ENCODE measurements at places on chromosomes 4 and X.
A peak's percentile ranks its signal among the peaks of the same experiment; 100 is the strongest.

DNA sequence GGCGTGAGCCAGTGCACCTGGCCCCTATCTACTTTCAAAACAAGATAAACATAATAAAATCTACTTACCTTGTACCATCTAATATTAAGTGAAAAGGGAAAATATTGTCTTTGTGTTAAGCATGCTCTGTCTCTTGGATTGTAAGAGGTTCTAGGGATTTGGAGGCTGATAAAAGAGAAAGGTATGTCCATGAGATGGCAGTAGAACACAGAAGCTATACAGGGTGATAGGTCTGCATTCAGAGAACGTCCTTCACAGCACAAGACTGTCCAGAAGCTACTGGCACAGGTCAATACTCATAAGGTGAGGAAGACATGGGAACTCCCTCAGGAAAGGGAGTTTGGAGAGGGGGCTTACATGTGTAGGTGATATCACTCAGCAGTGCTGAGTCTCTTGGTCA lies 135.5 kb downstream of the TMEM47 start:
- H3K4me1 ChIP-seq: no peaks in the 10 kb centered on the region
- DNase-seq: no peak
- no peaks in the 10 kb centered on the region for H3K27me3 ChIP-seq
- no peaks in the 10 kb centered on the region for H3K36me3 ChIP-seq
- no peak overlapping the region for H3K27ac ChIP-seq
- no peak overlapping the region for H3K4me3 ChIP-seq

DNA sequence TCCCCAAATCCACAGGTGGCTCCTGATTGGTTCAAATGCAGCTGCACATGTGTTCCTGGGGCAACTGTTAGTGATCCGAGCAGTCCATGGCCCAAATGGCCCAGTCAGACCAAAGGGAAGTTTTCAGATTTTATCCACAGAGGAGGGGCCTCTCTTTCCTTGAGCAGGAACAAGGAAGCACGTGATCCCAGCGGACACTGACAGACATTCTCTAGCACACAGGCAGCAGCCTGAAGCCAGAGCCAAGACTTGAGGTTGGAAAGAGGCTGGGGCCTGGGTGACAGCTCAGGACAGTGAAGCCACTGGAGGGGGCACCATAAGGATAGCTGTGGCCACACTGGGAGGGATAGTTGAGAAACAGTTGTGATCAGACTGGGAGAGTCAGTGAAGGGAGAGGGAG lies 3.5 kb upstream of the ZFP92 start:
- no peak for DNase-seq
- H3K27ac ChIP-seq: no peak overlapping the region
- no peaks in the 10 kb centered on the region for H3K27me3 ChIP-seq
- no peak overlapping the region for H3K4me3 ChIP-seq
- no peaks in the 10 kb centered on the region for H3K36me3 ChIP-seq
- H3K4me1 ChIP-seq: no peaks in the 10 kb centered on the region

GRCh38 chrX:1679238-1679637 lies 64.4 kb downstream of the ASMT start:
- no peaks in the 10 kb centered on the region for H3K27me3 ChIP-seq
- H3K36me3 ChIP-seq: no peaks in the 10 kb centered on the region
- H3K4me3 ChIP-seq: no peak overlapping the region
- DNase-seq: no peak
- no peaks in the 10 kb centered on the region for H3K4me1 ChIP-seq

- no peak overlapping the region for H3K4me3 ChIP-seq
- no peaks in the 10 kb centered on the region for H3K27me3 ChIP-seq
- H3K27ac ChIP-seq: no peak overlapping the region
- DNase-seq: no peak
- H3K36me3 ChIP-seq: no peaks in the 10 kb centered on the region
- no peaks in the 10 kb centered on the region for H3K4me1 ChIP-seq
These were observed 1402.4 kb downstream of the FAM133A start for GRCh38 chrX:95076449-95076848.

- no peaks in the 10 kb centered on the region for H3K4me1 ChIP-seq
- no peaks in the 10 kb centered on the region for H3K36me3 ChIP-seq
- H3K27me3 ChIP-seq: no peaks in the 10 kb centered on the region
- H3K27ac ChIP-seq: no peak overlapping the region
- no peak overlapping the region for H3K4me3 ChIP-seq
These were observed 86.8 kb downstream of the ABLIM2 start for GRCh38 chr4:8071766-8072165.

DNA sequence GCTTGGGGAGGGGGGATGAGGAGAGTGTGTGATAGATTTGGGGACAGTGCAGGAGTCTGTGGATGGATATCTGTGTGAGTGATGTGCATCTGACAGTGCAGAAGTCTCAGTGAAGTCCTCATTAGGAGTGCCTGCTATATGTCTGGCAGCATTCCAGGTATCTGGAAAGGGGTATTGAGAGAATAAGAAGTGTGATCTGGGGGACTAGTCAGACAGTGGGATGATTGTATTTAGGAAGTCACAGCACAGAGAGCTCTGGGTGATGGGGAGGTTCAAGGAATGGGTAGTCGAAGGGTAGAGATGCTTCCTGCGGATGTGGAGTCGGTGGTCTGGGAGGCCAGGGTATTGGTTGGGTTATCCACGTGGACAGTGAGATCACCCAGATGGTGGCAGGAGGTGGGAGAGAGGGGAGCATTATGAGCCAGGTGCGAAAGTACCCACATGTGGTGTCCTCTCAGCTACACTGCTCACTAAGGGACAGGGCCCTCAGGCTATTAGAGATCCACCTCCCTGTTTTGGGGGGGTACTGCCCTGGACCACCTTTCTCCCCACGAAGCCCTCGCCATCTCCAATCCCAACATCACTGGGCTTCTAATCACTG lies 9.8 kb downstream of the MAGED2 start:
- H3K4me1 ChIP-seq: no peaks in the 10 kb centered on the region

- H3K27me3 ChIP-seq: no peaks in the 10 kb centered on the region
- no peak for DNase-seq
- H3K4me1 ChIP-seq: no peaks in the 10 kb centered on the region
- no peak overlapping the region for H3K27ac ChIP-seq
These were observed 22.5 kb downstream of the C4orf46 start for GRCh38 chr4:158649111-158649680.

DNA sequence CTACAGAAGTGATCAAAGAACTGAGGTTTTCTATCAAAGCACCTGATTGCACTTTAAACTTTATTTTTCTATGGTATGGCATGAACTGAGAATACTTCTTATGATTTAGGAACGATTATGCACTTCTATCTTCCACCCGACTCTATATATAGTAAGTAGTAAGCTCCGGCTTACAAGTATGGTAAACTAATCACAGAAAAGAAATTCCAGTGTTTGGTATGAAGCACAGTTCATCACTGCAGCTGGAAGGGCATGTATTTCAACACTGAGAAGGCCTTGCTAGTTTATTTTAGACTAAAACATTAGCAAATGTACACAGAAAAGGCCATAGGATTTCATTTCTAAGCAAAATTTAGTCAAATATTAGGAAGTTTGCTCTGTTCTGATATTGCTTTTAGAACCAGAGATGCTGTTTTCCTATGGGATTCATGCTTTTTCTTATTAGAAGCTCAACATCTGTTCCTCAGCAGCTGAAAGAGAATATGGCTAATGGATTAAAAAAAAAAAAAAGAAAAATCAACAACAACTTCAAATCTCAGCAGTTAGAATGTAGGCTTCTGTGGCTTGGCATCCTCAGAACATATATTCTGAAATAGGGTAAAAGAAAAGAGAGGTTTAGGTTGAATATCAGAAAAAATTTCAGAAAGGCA lies 273.5 kb downstream of the C4orf33 start:
- no peaks in the 10 kb centered on the region for H3K27me3 ChIP-seq
- no peaks in the 10 kb centered on the region for H3K36me3 ChIP-seq
- DNase-seq: no peak
- no peak overlapping the region for H3K4me3 ChIP-seq

DNA sequence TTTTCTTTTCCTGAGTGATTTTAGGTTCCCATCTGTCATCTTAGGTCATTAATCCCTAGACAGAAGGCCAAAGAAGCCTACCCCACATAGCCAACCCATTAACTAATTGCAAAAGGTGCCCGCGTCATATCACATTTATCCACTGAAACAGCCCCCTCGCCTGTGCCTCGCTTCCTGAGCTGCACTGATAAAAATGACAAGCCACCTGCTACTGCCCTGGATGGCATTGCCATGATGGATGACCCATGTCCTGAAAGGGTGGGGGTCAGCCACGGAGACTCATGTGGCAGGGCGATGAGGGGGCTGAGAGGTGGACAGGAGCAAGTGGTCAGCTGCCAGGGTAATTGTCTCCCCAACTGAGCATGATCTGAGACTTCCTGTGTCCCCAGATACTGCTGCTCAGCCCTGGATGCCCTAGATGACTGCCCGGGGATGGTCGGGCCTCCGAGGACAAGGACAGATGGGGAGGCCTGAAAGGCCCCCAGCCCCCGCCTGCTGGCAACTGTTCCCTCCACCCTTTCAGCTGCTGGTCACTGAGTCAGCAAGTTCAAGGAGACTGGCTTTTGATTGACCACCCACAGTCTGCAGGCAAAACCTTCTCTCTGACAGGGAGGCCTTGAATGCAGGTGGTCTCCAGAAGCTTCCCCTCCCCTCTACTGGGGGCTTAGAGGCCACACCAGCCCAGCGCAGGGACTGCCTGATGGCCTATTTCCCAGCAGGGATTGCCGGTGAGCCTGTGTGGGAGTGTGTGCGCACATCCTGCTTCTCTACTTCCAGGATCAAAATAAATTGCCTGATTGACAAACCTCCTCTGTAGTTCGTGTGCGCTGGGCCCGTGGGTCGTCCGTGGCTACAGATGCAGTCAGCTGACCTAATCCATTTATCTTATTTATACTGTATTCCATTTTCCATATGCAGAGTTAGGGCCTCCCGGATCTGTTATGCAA lies 496.3 kb downstream of the BCOR start:
- H3K27ac ChIP-seq: no peak overlapping the region
- DNase-seq: no peak
- no peaks in the 10 kb centered on the region for H3K36me3 ChIP-seq
- no peaks in the 10 kb centered on the region for H3K4me1 ChIP-seq
- H3K27me3 ChIP-seq: no peaks in the 10 kb centered on the region

- H3K36me3 ChIP-seq: no peaks in the 10 kb centered on the region
- no peak for DNase-seq
- H3K27me3 ChIP-seq: no peaks in the 10 kb centered on the region
- H3K4me3 ChIP-seq: no peak overlapping the region
These were observed 138.9 kb upstream of the IL1RAPL2 start for GRCh38 chrX:104427073-104427472.

- DNase-seq: no peak
- no peaks in the 10 kb centered on the region for H3K36me3 ChIP-seq
- no peaks in the 10 kb centered on the region for H3K27me3 ChIP-seq
- H3K4me3 ChIP-seq: no peak overlapping the region
These were observed 547.7 kb upstream of the DIPK2B start for GRCh38 chrX:45748369-45748774.

DNA sequence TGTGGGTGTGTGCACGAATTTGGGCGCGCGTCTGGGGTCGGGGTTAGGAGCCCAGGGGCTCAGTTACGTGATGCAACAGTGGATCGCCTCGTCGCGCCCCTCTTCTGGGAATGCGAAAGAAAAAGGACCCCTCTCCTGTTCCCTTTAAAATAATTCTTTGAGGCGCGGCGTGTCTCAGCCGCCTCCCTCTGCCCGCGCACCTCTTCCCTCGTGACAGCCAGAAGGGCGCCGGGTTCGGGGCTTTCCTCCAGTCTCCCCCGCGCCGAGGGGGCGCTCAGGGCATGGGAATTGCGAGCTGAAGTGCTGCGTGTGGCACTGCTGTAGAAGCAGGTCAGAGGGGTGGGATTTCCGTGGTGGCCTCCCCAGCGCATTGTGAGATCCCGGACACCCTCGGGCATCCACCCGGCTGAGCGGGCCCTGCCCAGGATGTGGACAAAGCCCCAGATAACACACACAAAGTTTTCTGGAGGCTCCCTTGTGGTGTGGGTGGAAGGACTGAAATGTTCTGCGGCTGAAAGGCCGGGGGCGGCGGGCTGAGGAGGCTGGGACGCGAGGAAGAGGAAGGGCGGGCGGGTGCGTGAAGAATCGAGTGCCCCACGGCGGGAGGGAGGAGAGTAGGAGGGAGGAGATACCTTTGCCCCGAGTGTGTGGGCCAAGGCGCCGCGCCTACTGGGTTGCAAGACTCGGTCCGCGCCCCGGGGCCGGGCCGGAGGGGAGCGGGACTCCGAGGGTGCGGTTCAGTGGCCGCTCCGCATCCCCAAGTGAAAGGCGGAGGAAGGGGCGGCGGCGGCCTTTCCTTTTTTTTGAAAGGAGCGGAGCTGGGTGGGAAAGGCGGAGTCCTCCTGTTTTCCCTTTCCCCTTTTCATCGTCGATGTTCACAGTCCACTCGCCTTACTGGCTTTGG lies 752 bp downstream of the SEPTIN11 start:
- H3K4me1 ChIP-seq: peaks cover 36% of the 10 kb centered on the region
- H3K36me3 ChIP-seq: no peaks in the 10 kb centered on the region
- peak overlapping the region; percentile 54 for H3K4me3 ChIP-seq
- H3K27me3 ChIP-seq: no peaks in the 10 kb centered on the region
- peak overlapping the region; percentile 91 for H3K27ac ChIP-seq
- no peak for DNase-seq

DNA sequence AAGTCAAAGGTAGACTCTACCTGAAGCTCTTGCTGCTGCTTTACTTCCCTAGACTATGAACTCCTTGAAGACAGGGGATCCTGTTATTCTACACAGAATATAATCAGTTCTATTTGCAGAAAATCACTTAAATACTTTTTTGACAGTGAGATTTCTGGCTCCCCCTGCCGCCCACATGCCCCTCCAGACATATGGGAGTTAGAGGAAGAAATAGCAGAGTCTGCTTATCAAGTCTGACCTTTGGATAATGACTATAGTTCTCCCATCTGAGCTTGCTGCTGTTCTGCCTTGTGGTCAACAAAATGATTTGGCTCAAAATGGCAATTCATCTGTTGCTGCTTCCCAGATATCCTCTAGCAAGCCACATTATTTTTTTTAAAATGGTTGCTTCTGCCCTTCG lies 101.1 kb downstream of the ENOX2 start:
- H3K4me1 ChIP-seq: no peaks in the 10 kb centered on the region
- H3K36me3 ChIP-seq: no peaks in the 10 kb centered on the region
- H3K27me3 ChIP-seq: no peaks in the 10 kb centered on the region

- H3K4me1 ChIP-seq: no peaks in the 10 kb centered on the region
- DNase-seq: no peak
- H3K27ac ChIP-seq: no peak overlapping the region
- H3K27me3 ChIP-seq: no peaks in the 10 kb centered on the region
- H3K4me3 ChIP-seq: no peak overlapping the region
These were observed 21.1 kb downstream of the ZBTB49 start for GRCh38 chr4:4311193-4311592.

DNA sequence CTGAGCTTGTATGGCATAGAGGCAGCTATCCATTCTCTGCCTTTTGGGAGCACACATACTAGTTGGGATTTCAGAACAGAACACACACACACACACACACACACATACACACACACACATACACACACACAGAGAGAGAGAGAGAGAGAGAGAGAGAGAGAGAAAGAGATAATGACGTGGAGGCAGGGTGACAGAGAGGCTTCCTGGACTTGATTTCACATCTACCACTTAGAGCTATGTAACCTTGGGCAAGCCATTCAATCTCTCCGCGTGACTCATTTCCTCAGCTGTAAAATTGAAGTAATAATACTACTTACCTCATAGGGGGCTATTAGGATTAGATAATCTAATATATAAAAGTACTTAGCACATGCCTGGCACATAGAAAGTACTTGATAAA lies 12.3 kb upstream of the GRIA3 start:
- no peak for DNase-seq
- no peaks in the 10 kb centered on the region for H3K36me3 ChIP-seq
- no peaks in the 10 kb centered on the region for H3K4me1 ChIP-seq
- H3K27ac ChIP-seq: no peak overlapping the region
- no peak overlapping the region for H3K4me3 ChIP-seq

GRCh38 chrX:52216541-52216940 lies 31.9 kb downstream of the MAGED4 start:
- H3K4me1 ChIP-seq: no peaks in the 10 kb centered on the region
- DNase-seq: no peak
- no peak overlapping the region for H3K27ac ChIP-seq
- no peaks in the 10 kb centered on the region for H3K36me3 ChIP-seq
- no peaks in the 10 kb centered on the region for H3K27me3 ChIP-seq
- H3K4me3 ChIP-seq: no peak overlapping the region

Data from right atrium auricular region (tissue), 2 donors.